Activated CD8-positive, alpha-beta T cell treated with anti-CD3 and anti-CD28 coated beads, Interleukin-2, amount 10 ng/mL, durations not matched to agents 7 days and 5 days (primary cell): ENCODE measurements at places on chromosomes 5 and 9.

- peaks cover 13% of the 10 kb centered on the region for H3K27me3 ChIP-seq
- H3K4me1 ChIP-seq = peaks cover 4% of the 10 kb centered on the region
- H3K4me3 ChIP-seq = no peak overlapping the region
- H3K27ac ChIP-seq = no peak overlapping the region
- H3K36me3 ChIP-seq = no peaks in the 10 kb centered on the region
Measured at GRCh38 chr5:83568186-83568585, 96.6 kb downstream of the VCAN start.

GRCh38 chr5:116242343-116242742, 157.5 kb downstream of the COMMD10 start:
- no peaks in the 10 kb centered on the region for H3K27me3 ChIP-seq
- H3K4me1 ChIP-seq = no peaks in the 10 kb centered on the region
- peaks cover 1% of the 10 kb centered on the region for H3K36me3 ChIP-seq
- no peak overlapping the region for H3K4me3 ChIP-seq

GRCh38 chr9:82722051-82722450, 340.9 kb downstream of the RASEF start:
- no peak for DNase-seq
- no peaks in the 10 kb centered on the region for H3K36me3 ChIP-seq
- no peaks in the 10 kb centered on the region for H3K4me1 ChIP-seq
- H3K27me3 ChIP-seq = no peaks in the 10 kb centered on the region
- no peak overlapping the region for H3K4me3 ChIP-seq

DNA sequence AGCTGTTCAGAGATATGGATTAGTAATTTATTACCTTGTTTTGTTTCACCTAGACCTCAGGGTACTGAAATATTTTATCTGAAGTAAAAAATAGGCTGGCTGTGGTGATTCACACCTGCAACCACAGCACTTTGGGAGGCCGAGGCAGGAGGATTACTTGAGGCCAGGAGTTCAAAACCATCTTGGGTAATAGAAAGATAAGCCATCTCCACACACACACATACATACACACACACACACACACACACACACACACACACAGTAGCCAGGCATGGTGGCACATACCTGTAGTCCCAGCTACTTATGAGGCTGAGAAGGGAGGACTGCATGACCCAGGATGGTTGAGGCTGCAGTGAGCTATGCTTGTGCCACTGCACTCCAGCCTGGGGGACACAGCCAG, 3.7 kb downstream of the ANXA2R start:
- DNase-seq = no peak
- H3K4me1 ChIP-seq = peaks cover 41% of the 10 kb centered on the region
- peak overlapping the region; percentile 93 for H3K4me3 ChIP-seq
- peak overlapping the region; percentile 95 for H3K27ac ChIP-seq
- H3K36me3 ChIP-seq = peaks cover 32% of the 10 kb centered on the region

GRCh38 chr5:73170522-73170921, 2.5 kb upstream of the TMEM174 start:
- peak; percentile 37 for DNase-seq
- peaks cover 59% of the 10 kb centered on the region for H3K27me3 ChIP-seq
- H3K36me3 ChIP-seq = no peaks in the 10 kb centered on the region
- H3K4me1 ChIP-seq = no peaks in the 10 kb centered on the region

DNA sequence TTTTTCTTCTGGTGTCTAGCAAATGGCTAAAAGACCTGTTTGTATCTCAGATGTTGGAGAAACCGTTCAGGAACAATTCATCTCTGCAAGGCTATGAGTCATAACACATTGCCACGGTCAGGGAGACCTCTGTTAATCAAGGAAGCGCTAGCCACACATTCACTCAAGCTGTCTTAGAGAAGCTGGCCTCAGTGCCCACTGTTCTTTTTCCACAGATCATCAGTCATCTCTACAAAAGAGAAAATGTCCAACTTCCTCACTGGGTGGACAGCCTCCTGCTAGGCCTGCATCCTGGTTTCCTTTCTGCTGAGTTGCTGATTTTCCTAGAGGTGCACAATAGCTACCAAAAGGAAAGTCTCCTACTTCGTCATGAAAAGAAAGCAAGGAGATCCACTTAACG, 360.5 kb downstream of the BNC2 start:
- no peak for DNase-seq
- no peak overlapping the region for H3K27ac ChIP-seq
- no peaks in the 10 kb centered on the region for H3K4me1 ChIP-seq
- H3K4me3 ChIP-seq = no peak overlapping the region

DNA sequence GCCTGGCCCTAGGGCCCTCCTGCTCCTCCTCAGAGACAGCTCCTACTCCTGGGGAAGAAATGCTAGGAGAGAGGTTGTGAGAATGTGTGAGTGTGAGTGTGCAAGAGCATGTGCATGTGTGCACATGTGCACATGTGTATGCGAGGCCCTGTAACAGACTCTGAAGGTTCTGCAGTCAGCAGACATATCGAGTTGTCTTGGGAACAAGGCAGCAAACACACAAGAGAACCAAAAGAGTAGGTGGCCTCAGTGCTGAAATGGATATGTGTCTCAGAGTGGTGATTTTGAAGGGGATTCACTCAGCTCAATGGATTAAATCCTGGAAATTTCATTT, 50.5 kb downstream of the MVB12B start:
- no peaks in the 10 kb centered on the region for H3K27me3 ChIP-seq
- DNase-seq = no peak
- H3K4me3 ChIP-seq = no peak overlapping the region
- peak overlapping the region; percentile 45 for H3K27ac ChIP-seq
- H3K4me1 ChIP-seq = peaks cover 21% of the 10 kb centered on the region
